ENCODE measurements at places on chromosomes 5 and 9. TPM values are rescaled to one million over a fixed set of nuclear protein-coding genes. Genes with fewer than 3 reads are reported as not detected.

DNA sequence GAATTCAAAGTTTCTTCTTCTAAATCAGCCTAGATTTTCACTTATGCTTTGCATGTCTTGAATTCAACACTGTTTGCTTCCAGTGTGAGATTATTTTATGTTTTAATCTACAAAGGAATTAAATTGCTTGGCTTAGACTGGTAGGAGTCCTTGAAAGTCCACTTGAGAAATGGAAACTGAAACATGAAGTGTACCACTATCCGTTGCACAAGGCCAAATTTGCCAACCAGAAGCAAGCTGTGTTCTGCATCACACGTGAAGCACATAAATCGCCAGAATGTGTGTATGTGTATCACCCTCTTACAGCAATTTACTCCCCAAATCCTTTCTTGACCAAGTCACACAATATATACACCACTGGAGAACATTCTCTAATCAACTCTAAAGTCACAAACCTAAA lies 10.3 kb downstream of the SEMA6A start:
- no peaks in the 10 kb centered on the region for H3K36me3 ChIP-seq
- H3K27ac ChIP-seq: no peak overlapping the region
- peaks cover 2% of the 10 kb centered on the region for H3K4me1 ChIP-seq
- DNase-seq: no peak

DNA sequence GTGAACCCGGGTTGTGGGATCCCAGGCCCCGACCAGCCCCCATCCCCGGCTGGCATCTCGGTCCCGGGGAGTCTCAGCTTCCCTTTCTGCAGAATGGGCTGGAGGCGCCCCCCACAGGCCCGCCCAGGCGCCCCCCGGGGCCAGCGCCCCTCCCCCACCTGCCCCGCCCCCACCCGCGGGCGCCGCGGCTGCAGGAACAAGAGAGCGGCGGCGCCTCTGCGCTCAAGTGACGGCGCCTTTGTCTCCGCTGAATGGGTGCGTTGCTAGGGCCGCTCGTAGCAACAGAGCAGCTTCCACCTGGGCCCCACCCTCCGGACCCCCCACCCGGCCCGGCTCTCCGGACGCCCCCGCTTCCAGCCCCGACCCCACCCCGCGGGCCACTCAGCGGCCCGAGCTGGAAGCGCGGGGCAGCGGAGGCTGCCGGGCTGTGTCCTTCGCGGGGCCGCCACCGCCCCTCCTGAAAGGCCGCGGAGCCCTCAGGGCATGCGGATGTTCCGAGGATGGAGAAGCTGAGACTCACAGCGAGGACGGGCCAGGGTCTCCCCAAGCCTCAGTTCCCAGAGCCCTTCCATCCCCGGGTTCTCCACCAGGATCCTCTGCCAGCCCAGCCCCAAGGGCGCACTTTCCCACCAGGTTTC lies 27.5 kb downstream of the ADGRD2 start:
- H3K36me3 ChIP-seq: no peaks in the 10 kb centered on the region
- peaks cover 3% of the 10 kb centered on the region for H3K4me1 ChIP-seq
- DNase-seq: no peak
- no peak overlapping the region for H3K4me3 ChIP-seq
- H3K27ac ChIP-seq: no peak overlapping the region

DNA sequence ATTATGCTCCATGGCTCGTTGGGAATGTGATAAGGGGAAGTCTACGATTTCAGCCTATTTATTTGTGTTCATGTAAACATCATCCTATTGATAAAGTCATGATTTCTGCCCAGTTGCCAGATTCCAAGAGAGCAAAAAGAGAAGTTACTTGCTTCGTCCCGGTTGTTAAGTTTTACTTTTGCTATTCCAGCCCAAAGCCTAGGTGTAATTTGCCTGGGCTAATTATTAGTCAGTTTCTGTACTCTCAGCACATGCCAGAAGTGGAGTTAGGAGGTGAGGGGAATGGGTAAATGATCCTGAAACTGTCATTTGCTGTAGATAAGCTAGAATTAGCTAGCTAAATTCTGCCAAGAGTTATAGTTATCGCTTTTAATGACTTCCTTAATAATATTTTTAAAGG lies 4.5 kb upstream of the ANKH start:
- H3K4me1 ChIP-seq: peaks cover 2% of the 10 kb centered on the region
- no peaks in the 10 kb centered on the region for H3K36me3 ChIP-seq
- no peak overlapping the region for H3K4me3 ChIP-seq
- H3K27ac ChIP-seq: no peak overlapping the region

- no peaks in the 10 kb centered on the region for H3K36me3 ChIP-seq
- no peak for DNase-seq
- H3K4me1 ChIP-seq: no peaks in the 10 kb centered on the region
- H3K27ac ChIP-seq: no peak overlapping the region
- H3K4me3 ChIP-seq: no peak overlapping the region
Measured at GRCh38 chr9:116661037-116661954, 25.8 kb upstream of the TRIM32 start.

DNA sequence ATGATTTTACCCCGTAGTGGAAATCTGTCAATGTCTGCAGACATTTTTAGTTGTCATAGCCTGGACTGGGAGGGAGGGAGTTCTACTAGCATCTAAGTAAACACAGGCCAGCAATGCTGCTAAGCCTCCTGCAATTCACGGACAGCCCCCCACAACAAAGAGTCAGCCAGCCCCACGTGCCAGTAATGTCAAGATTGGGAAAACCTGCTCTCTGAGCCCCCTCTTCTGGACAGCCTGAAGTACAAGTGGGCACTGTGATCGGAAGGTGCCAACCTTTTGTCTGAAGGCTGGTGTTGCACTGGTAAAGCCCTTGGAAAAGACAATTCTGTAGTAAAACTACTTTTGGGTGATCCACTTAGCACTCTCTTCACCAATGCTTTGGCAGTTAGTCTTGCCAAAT lies 154.5 kb downstream of the TARS1 start:
- H3K27me3 ChIP-seq: no peaks in the 10 kb centered on the region
- no peak overlapping the region for H3K27ac ChIP-seq
- no peaks in the 10 kb centered on the region for H3K4me1 ChIP-seq
- no peak for DNase-seq
- no peak overlapping the region for H3K4me3 ChIP-seq
- no peaks in the 10 kb centered on the region for H3K36me3 ChIP-seq

HTR1A gene
- not detected for total RNA-seq

Data from ovary (tissue), 10 donors.